Naive B cell (primary cell): ENCODE measurements at places on chromosomes 4 and X. TPM values are rescaled to one million over a fixed set of nuclear protein-coding genes. Genes with fewer than 3 reads are reported as not detected.
A peak's percentile ranks its signal among the peaks of the same experiment; 100 is the strongest.

DNA sequence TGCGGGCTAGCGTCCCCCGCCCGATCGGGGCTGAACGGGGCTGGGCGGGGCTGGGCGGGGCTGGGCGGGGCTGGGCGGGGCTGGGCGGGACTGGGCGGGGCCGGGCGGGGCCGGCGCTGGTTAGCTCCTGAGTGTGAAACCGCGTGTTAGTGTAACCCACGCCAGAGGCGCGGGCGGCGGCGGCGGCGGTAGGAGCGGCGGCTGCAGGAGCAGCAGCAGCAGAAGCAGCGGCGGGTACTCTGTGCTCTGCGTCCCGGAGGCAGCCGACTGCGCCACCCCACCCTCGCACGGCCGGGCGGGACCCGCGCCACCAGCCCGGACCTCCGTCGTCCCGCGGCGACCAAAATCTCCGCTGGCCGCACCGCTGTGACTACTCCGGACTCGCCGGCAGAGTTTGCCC is 128.1 kb downstream of the LAS1L start:
- peaks cover 12% of the 10 kb centered on the region for H3K27me3 ChIP-seq
- peak overlapping the region; percentile 76 for H3K27ac ChIP-seq
- H3K4me3 ChIP-seq: peak overlapping the region; percentile 90

GRCh38 chr4:110309675-110310074 is 111.3 kb upstream of the ELOVL6 start:
- H3K4me1 ChIP-seq: no peaks in the 10 kb centered on the region
- H3K4me3 ChIP-seq: no peak overlapping the region
- no peak for DNase-seq
- H3K27me3 ChIP-seq: peaks cover 15% of the 10 kb centered on the region
- no peaks in the 10 kb centered on the region for H3K36me3 ChIP-seq
- H3K27ac ChIP-seq: no peak overlapping the region

DNA sequence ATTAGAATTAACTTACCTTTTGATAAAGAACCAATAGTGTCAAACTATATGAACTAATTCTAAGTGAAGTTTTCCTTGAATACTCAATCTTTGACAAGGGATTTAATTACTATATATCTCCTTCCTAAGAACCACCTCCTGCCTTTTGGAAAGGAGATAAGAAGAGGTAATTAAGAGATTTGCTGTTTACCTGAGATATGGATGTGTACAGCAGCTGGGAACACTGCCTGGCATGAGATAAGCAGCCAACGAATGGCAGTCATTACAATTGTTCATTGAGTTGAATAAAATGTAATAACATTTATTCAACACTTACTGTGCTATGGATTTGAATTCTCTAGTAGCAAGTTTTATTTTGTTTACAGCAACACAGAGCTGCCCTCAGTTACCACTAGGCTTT is 407.1 kb downstream of the SPOCK3 start:
- no peaks in the 10 kb centered on the region for H3K4me1 ChIP-seq
- H3K4me3 ChIP-seq: no peak overlapping the region
- H3K27me3 ChIP-seq: no peaks in the 10 kb centered on the region
- no peak for DNase-seq
- H3K36me3 ChIP-seq: no peaks in the 10 kb centered on the region

The GRIA3 gene
- not detected for polyA plus RNA-seq

The C4orf46 gene
- 6.1 TPM for polyA plus RNA-seq
